NCI-H2081 (cell line): ENCODE measurements at places on chromosomes 3 and 15.

- DNase-seq = no peak
Measured at GRCh38 chr15:92304223-92304975, 89.3 kb upstream of the ST8SIA2 start.

DNA sequence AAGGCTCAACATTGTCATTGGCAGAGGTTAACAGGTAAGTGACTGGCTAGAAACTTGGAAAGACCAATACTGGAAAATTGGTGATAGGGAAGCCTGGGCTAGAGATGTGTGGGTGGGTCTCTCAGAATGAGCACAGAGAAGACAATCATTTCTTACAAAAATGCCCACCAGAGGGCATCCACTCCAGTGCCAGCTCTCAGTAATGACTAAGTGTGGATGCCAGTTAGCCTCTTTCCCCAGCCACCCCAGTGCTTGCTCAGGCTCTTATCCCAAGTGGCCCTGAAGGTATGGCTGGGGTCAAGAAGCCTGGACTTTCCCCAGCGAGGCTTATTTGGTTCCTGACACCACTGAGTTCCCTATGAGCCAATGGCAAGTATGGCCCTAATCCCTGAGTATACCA, 115.9 kb upstream of the ST8SIA2 start:
- peak; percentile 22 for DNase-seq

- no peak for DNase-seq
Measured at GRCh38 chr3:192409838-192410683, 317.3 kb downstream of the FGF12 start.

GRCh38 chr3:46276497-46277099, 34.3 kb downstream of the CCR3 start:
- DNase-seq = no peak

DNA sequence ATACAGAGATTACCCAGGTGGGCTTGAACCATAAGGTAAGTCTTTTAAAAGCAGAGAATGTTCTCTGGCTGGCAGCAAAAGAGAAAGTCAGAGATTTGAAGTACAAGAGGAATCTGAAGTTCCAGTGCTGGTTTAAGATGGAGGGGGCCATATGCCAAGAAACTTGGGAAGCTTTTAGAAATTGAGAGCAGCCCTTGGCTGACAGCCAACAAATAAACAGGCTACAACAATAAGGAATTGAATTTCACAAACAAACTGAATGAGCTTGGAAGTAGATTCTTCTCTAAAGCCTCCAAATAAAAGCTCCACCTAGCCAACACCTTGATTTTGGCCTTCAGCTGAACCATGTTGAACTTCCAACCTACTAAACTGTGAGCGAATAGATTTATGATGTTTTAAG, 85.7 kb downstream of the TRIM42 start:
- DNase-seq = peak; percentile 11

DNA sequence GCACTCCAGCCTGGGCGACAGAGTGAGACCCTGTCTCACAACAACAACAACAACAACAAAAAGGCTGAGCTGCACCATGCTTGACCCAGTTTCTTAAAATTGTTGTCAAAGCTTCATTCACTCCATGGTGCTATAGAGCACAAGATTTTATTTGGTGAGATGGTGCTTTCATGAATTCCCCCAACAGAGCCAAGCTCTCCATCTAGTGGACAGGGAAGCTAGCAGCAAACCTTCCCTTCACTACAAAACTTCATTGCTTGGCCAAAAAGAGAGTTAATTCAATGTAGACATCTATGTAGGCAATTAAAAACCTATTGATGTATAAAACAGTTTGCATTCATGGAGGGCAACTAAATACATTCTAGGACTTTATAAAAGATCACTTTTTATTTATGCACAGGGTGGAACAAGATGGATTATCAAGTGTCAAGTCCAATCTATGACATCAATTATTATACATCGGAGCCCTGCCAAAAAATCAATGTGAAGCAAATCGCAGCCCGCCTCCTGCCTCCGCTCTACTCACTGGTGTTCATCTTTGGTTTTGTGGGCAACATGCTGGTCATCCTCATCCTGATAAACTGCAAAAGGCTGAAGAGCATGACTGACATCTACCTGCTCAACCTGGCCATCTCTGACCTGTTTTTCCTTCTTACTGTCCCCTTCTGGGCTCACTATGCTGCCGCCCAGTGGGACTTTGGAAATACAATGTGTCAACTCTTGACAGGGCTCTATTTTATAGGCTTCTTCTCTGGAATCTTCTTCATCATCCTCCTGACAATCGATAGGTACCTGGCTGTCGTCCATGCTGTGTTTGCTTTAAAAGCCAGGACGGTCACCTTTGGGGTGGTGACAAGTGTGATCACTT, 2.0 kb downstream of the CCR5 start:
- peak; percentile 18 for DNase-seq

GRCh38 chr3:125028657-125029056, 27.1 kb downstream of the HEG1 start:
- no peak for DNase-seq

DNA sequence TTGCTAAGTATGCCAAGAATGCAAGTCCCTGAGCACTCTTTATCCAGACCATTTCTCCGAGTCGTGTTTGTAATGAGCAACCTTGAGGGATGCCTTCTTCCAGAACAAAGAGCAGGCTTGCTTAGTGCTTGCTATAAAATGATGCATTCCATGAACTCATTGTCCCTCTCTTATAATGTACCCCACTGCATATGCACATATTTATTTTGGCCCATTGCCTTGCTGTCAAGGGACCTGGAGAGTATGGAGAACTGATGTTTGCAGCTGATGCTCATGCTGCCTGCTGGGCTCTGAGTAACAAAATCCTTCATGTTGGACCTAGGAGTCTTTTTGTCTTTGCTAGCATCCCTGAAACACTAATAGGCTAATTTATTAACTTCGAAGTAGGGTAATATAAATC, 97.8 kb upstream of the AADACL2 start:
- DNase-seq = peak; percentile 71

GRCh38 chr3:99126316-99126715, 224.8 kb upstream of the DCBLD2 start:
- DNase-seq = no peak

GRCh38 chr15:60916679-60917460, 312.2 kb downstream of the RORA start:
- peak; percentile 80 for DNase-seq

GRCh38 chr3:132784502-132785025, 62.4 kb upstream of the NPHP3 start:
- no peak for DNase-seq

GRCh38 chr15:70643783-70644125, 119.6 kb downstream of the UACA start:
- no peak for DNase-seq

GRCh38 chr15:67240235-67241131, 14.0 kb downstream of the AAGAB start:
- DNase-seq = peak; percentile 57

DNA sequence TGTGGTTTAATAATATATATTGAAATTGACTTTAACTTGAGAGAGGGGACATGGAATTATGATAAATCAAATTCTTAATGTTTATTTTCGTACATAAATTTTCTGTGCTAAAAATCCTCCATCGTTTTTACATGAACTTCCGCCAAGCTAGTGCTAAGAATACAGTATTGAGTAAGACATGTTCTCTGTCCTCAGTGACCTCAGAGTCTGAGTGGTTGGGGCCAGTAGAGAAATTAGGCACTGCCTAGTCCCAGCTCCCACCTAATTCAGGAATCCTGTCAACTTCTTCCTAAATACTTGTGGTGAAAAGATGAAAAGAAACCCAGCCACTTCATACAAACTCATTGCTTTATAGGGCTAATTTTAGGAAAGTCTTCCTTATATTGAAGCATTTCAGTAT, 110.3 kb downstream of the PPP2R3A start:
- no peak for DNase-seq

- no peak for DNase-seq
Measured at GRCh38 chr15:82292271-82292670, 29.7 kb downstream of the SAXO2 start.

DNA sequence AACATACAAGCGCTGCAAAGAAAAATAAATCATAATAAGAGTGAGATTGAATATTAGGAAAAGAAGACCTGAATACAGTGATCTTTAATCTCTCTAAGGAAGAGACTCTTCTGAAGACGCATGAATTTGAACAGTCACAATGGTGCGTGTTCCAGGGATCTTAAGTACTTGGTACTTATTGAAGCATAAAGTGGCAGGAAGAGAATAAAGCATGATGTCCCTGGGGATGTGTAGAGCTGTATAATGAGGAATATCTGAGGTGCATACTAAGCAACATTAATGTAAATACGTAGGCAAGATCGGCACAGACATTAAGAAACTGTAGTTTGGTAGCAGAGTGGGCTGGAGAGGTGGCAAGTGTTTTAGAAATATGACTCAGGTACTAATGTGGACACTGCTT, 246.2 kb upstream of the MCTP2 start:
- no peak for DNase-seq

DNA sequence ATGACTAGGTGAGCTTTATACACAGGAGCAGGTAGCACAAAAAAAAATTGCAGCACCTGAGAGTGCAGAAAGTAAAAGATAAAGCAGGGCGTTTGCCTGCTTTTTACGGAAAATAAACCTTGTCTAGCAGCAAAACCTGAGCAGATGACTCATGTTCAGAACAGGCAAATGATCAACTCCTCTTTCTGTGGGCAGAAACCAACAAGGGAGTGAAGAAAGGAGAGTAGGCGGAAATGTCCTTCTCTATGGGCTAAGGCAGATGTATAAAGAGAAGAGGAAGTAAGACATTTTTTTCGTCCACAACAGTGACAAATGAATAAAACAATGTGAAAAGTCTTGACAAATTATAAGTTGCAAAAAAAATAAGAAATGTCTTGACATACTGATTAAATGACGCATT, 24.5 kb upstream of the GMNC start:
- DNase-seq = no peak

GRCh38 chr15:38688761-38689160, 124.1 kb upstream of the RASGRP1 start:
- DNase-seq = no peak

DNA sequence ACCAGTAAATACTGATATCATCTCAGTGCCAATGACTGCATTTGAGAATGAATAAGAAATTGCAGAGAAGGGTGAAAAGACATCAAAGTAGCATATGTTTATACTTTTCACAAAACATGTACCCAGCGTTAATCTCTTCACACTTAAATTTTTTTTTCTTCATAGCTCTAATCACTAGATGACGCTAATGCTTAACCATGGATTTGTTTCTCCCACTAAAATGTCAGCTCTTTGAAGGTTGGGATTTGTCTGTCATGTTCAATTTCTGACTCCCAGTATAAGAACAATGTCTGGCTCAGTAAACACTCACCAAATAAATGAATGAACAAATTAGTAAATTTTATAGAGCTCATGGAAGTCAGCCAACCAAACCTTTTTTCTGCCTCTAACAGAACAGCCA, 78.3 kb upstream of the LMCD1 start:
- DNase-seq = no peak

DNA sequence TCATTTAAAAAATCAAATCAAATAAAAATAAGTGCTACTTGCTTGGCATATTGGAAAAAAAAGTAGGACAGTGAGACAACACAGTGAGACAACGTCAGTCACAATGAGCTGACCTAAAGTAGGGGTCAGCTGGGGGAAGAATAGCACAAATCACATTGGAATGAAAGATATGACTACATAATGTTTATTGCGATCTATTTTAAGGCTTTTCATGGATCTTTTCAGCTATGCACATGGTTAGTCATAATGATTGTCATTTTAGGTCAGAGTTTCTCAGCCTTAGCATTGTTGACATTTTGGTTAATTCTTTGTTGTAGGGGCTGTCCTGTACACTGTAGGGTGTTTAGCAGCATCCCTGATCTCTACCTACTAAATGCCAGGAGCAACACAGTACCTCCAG, 44.5 kb downstream of the CMSS1 start:
- no peak for DNase-seq

DNA sequence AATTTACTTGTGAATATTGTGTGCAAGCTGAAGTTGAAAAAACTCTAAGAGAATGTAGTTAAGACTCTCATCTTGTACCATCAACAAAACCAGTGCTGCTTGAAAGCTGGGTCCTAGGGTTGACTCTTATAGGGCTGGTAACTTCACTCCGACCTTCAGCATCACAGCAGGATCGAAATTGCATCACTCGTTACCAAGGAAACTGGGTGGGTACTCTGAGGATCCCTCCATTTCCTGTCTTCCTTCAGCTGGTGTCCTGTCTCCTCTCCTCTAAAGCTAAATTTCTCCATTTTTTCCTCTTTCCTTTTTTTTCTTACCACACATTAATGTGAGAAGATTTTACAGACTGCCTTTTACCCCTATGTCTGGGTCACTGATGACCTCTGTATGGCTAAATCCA, 3.0 kb upstream of the APH1B start:
- DNase-seq = no peak

GRCh38 chr3:128864351-128864811, 15.0 kb upstream of the ACAD9 start:
- DNase-seq = no peak

DNA sequence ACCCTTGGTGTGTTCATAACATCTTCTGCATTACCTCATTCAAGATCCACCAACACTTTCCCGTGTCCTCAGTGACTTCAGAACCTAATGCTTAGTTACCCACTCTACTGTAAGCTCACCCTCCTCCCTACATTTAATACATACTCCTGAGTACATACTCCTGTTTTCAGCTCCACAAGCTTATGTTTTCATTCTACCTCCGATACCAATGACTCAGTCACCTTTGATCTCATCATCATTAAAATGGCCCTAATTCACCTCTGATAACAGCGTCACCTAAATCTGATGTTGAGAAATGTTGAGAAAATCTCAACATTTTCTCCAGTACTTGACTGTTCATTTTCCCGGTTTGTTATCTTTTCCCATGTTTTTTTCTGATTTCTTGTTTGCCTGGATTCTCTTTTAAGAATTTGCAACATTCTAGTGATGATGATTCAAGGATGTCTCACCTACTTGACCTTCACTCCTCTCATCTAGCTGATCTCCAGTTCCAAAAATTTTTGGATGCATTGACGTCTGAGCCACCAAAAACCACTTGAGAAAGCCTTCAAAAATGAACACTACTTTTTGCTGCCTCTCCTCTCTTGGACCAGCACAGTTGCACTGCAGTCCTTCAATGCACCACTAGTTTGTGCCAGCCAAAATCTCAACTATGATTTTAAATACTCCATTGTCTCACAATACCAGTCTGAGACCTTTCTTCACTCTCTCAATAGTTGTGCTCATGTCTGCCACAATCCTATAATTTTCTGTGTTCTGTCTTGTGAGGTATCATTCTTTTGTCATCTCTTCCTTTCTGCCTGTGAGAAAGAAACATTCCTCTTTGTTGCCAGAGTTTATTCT, 220.7 kb upstream of the SEMA6D start:
- DNase-seq = no peak

GRCh38 chr3:186307594-186308221, 54.3 kb downstream of the DGKG start:
- DNase-seq = no peak
